Liver (tissue), 10 donors: ENCODE measurements at places on chromosomes 4 and X.
A peak's percentile ranks its signal among the peaks of the same experiment; 100 is the strongest.

GRCh38 chr4:169621731-169622492, 1.5 kb downstream of the CLCN3 start:
- DNase-seq: no peak

DNA sequence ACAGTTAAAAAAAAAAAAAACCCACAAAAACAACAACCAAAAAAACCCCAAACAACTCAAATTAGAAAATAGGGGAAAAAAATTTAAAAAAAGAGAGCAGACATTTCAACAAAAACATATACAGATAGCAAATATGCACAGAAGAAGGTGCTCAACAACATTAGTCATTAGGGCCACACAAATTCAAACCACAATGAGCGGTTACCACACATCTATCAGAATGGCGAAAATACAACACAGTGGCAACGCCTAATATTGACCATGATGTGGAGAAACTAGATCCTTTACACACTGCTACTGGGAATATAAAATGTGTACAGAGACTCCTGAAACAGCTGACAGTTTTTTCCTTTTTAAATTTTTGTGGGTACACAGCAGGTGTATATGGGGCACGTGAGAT, 19.4 kb downstream of the LYAR start:
- no peak for DNase-seq

- peak; percentile 85 for DNase-seq
Measured at GRCh38 chr4:52861879-52862616, at the start of gene RASL11B. Gene RASL11B, plus strand, starts transcription at chr4:52862317. Its CDS starts 191 bp downstream, at chr4:52862508.

GRCh38 chrX:143781103-143781502, 60.6 kb upstream of the SPANXN2 start:
- no peak for DNase-seq

- DNase-seq: no peak
Measured at GRCh38 chr4:67899096-67899495, 15.3 kb upstream of the TMPRSS11D start.

DNA sequence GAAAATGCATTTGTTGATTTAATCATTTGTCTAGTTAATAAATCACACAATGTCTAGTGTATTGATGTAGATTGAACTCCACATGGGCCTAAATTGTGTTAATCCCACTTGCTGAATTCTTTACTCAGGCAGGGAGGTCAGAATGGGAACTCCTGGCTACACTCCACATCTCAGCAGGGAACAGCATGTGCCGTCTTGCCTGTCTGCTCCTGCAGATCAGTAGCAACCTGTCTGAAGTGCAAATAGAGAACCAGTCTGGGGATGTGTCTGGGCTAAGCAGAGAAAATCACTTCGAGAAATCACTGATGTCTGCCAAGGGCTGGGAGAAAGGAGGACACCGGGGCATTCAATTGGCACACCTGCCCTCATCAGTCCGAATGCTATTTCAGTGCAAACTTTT, 16.5 kb upstream of the MXRA5 start:
- no peak for DNase-seq

GRCh38 chr4:139745111-139745639, 79.6 kb downstream of the MGST2 start:
- no peak for DNase-seq

GRCh38 chrX:150436195-150436594, 73.1 kb downstream of the MAMLD1 start:
- no peak for DNase-seq

GRCh38 chrX:3549411-3549911, 164.0 kb downstream of the PRKX start:
- DNase-seq: no peak

DNA sequence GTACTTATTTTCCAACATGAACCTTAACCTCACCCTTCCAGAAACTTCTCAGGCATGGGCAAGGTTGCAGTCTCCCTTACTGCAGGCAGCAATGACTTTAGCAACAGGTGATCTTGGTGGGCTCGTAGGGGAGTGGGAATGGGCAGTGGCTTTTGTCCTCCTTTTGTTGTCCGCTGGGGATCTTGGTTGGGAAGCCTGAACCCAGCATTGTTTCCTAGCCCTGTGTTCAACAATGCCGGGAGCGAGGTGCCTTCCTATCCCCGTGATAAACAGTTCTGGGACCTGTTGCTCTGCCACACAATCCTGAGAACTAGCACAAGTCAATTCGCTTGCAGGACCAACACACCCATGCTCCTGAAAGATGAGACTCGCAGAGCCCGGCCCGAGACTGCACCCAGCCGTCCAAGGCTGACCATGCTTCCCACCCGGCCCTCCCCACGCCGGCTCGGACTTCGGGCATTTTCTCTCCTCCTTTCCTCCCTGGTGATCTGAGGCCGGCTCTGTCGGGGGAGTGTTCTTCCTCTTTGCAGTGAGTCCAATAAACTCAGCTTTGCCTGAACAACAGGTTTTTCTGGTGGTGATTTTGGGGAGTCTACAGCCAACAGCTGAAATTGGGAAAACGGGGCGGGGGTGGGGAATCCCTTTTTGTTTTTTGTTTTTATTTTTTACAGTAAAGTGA, 20.2 kb downstream of the IRAK1 start:
- no peak for DNase-seq

DNA sequence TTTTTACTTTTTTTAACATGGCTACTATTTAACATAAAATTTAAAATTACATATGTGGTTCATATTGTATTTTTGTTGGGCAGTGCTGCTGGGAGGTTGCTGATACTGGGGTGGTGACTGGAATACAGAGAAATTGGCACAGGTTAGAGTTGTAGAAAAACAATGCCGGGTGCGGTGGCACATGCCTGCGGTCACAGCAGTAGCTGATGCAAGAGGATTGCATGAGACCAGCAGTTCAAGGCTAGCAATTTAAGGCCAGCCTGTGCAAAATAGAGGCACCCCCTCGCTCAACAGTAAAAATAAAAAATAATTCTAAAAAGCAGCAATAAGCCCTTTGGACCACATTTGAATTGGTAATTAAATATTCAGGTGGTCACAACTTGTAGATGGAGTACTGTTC, 11.8 kb upstream of the CPE start:
- no peak for DNase-seq

DNA sequence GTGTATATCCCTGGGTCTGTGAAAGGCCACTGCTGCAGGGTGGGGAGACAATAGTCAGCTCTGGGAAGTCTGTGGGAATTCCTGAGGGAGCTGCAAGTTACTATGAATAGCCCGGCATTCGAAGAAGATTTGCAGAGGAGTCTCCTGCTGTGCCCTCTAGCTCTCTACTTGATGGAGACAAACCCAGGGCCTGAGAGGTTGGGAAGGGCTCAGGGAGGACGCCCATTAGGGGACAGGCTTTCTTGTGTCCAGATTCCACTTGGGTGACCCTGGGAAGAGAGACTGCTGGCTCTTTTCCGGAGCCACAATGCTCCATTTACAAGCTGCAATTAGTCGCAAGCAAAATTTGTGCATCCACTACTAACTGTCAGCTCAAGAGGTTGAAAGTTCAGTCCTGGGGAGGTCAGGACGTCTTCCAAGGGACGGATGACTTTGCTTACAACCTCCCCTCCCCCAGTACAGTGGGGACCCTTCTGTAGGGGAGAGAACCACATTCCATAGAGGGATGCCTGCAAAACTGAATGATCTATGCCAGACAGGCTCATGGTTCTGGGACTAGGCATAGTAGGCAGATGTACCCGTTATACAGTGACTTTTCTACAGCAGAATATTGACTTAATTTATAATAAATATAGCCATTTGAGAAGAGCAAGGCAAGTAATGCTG, 48.2 kb upstream of the PHOX2B start:
- no peak for DNase-seq

- DNase-seq: no peak
Measured at GRCh38 chr4:96713271-96713850, 873.5 kb downstream of the PDHA2 start.

DNA sequence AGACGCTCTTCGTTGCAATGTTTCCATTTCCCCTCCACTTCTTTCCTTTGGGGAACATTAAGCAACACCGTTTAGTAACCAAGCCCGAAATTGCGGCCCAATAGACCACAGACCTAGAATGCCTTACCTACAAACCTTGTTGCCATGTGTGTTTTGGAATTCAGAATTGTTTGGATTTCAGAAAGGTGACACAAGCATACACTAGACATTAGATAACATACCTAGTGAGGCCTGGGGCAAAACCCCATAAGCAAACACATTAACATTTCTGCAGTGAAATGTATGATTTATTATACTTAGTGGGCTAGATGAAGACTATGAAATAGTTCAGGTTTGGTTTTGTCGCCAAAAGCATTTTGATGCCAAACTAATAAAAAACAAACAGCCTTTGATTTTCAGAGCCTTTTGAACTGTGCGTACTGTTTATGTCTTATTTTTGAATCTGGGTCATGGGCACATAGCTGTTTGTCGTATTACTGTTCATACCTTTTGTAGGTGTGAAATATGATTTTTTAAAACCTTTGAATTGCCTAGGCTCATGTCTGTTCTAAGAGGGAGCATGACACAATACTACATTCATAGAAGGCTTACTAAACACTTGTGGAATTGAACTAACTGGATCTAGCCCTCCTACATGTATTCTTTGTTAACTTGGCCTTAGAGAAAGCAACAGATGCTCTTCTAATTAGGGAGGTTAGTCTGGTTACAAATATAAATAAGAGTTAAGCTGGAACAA, 88.6 kb upstream of the TMEM164 start:
- DNase-seq: no peak

DNA sequence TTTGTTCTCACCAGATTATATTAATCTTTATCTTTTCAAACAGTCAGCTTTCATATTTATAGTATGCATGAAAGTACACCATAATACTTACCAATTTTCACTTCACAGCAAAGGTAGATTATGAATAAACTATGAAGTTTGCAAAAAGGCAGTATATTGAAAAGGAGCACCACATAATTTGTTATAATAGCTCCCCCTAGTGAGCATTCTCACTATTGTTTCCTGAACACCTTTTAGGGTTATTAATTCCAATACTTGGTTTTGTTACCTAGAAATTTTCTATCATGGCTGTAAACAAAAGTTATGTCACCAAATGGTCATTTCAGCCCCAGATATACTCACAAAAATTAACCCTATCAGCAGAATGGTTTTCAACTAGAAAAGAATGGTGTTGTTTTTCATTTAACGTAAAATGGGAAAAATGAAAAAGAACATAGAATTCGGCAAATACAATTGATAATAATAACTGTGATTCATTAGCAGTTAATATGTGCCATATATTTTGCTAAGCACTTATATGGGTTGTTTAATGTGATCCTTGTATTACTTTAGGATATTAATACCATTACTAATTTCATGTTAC, 30.2 kb upstream of the NKX6-1 start:
- no peak for DNase-seq

- DNase-seq: no peak
Measured at GRCh38 chr4:107519053-107519452, 201.0 kb downstream of the PAPSS1 start.

- DNase-seq: no peak
Measured at GRCh38 chr4:183517781-183518180, 12.9 kb downstream of the ING2 start.

DNA sequence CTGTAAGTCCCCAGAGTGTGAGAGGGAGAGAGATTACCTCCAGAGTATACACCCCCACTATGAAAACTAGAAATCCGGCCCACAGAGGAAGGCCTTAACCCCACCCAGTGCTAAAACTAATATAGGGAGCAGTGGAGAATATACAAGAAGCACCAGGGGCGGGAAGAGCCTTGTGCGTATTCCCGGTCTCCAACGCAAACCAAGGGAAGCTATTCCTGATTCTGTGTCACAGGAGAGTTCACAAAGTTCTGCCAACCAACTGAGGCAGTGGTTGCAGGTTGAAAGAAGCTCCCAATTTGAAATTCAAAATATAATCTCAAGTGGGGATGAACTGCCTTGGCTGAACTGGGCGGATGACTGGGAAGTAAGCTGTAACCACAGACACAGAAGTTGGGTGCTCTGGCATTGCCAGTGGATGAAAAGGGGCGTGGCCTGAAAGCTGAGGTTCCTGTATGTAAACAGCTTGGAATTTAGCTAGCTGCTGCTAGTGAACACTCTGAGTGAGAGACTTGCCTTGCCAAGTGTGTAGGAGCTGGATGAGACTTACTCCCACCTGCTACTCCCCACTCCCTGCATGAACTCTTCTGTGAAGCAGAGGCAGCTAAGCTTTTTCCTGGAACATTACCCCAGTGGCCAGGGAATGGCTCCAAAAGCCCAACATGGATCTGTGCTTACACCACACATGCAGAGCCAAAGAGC, 32.7 kb downstream of the ELF2 start:
- DNase-seq: no peak

GRCh38 chr4:185831125-185831815, 19.3 kb upstream of the SORBS2 start:
- DNase-seq: no peak

DNA sequence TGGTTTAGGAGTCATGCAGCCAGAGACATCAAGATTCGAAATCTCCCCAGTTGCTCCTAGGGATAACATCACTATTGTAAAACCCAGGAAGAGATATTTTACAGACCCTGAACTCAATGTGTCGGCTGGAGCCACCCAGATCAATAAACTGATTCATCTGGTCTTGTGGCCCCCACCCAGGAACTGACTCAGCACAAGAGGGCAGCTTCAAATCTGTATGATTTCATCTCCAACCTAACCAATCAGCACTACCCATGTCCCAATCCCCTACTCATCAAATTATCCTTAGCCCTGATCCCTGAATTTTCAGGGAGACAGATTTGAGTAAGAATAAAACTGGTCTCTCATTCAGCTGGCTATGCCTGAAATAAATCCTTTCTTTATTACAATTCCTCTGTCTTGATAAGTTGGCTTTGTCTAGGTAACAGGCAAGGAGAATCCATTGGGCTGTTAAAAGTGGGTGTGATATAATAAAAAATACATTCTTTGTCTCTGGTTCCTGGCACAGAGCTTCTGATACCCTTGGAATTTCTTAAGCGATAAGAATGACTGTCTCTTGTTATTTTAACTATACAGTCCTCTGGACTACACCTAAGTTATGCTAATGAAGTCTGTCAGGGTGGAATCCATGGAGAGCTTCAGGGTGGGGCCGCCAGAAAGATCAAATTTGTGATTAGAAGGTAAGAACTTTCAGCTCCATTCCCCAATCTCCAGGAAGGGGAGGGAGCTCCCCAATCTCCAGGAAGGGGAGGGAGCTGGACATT, 44.3 kb upstream of the TNIP3 start:
- no peak for DNase-seq

GRCh38 chr4:140931911-140932310, 175.7 kb upstream of the TBC1D9 start:
- DNase-seq: no peak

DNA sequence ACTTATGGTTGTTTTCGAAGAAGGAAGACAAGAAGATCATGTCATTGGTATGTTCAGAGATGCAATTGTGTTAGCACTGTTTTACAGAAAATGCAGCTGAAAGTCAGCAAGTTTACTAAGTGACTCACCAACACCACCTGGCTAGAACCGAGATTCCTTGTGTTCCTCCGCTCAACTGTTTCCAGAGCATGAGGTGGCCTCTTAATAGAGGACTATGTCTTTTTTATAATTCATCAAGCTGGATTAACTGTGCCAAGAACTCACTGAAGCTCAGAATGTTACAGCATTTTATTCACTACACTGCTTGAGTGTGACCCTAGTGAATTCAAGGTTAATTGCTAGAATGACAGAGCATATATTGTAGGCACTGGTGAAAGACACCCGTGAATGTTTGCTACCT, 1573.5 kb upstream of the TENM3 start:
- no peak for DNase-seq
